ENCODE measurements at places on chromosomes 7 and 10.

GRCh38 chr7:151134743-151135524 lies 32.6 kb downstream of the GBX1 start:
- no peak for DNase-seq

- DNase-seq: no peak
Measured at GRCh38 chr10:77566236-77566635, 71.4 kb downstream of the KCNMA1 start.

GRCh38 chr10:30897048-30897447 lies 134.6 kb downstream of the ZNF438 start:
- DNase-seq: no peak

DNA sequence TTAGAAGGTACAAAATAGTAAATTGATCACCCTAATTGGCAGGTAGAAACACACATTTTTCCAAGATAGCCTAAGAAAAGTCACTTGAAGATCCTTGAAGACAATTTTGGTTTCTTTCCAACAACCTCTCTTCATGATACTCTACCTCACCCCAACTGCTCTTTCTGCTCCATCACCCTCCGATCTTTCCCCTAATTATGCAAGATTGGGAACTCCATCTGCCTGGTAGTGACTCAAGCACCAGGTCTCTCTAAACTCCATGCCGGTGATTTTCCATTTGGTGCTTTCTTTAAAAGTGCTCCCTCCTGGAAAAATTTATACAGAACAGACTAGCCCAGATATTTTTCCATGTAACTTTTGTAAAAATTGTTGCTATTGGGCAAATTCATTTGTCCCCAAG lies 1.1 kb upstream of the AKR1B1 start:
- no peak for DNase-seq

GRCh38 chr10:22420787-22421517 lies 75.7 kb downstream of the SPAG6 start:
- DNase-seq: no peak

DNA sequence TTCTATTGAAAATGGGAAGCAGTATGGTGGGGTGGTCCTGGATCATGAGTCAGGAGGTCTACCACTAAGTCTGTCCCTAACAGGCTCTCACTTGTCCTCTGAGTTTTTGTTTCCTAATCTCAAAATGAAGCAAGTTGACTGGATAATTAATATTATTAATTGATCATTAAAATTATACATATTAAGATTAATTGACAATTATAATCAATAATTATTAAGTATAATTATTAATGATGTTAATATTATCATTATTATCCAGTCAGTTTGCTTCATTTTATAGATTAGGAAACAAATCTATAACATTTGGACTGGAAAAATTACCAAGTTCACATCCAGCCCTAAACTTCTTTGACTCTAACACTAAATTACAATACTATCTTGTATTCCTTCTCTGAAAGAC lies 174.2 kb upstream of the KMT2E start:
- DNase-seq: no peak

Measured in GM12864 (cell line).